ENCODE measurements at places on chromosomes 5 and 9. TPM values are rescaled to one million over a fixed set of nuclear protein-coding genes. Genes with fewer than 3 reads are reported as not detected.

GRCh38 chr5:154455585-154455984 is 9.8 kb downstream of the SAP30L start:
- no peak for DNase-seq

PDE4D gene
- 126 TPM for total RNA-seq

GRCh38 chr5:118722122-118723020 is 266.0 kb downstream of the DTWD2 start:
- no peak for DNase-seq

- no peak for DNase-seq
Measured at GRCh38 chr9:97570899-97571298, 62.3 kb downstream of the TSTD2 start.

DNA sequence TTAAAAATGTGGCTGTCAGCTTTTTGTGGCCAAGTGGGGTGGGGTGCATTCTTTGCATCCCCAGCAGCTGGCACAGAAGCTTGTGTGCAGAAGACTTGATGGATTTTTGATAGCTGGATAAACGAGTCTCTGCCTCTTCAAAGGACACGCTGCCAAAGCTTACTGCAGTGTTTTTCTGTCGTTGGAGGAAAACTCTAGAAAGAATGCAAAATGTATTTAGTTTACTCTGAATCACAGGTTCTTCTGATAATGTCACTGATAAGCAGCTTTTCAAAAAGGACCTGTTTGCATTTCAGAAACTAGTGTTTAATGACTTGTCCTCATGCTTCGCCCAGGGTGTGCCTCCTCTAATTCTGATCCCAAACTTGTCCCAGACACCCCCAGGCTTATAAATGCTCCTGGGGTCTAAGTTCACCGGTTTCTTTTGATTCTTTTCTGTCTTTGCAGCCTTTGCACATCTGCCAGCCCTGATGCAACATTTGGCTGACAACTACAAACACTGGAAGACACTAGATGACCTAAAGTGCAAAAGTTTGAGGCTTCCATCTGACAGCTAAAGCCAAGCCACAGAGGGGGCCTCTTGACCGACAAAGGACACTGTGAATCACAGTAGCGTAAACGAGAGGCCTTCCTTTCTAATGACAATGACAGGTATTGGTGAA is 66.0 kb downstream of the WDR41 start:
- DNase-seq, result no peak

DNA sequence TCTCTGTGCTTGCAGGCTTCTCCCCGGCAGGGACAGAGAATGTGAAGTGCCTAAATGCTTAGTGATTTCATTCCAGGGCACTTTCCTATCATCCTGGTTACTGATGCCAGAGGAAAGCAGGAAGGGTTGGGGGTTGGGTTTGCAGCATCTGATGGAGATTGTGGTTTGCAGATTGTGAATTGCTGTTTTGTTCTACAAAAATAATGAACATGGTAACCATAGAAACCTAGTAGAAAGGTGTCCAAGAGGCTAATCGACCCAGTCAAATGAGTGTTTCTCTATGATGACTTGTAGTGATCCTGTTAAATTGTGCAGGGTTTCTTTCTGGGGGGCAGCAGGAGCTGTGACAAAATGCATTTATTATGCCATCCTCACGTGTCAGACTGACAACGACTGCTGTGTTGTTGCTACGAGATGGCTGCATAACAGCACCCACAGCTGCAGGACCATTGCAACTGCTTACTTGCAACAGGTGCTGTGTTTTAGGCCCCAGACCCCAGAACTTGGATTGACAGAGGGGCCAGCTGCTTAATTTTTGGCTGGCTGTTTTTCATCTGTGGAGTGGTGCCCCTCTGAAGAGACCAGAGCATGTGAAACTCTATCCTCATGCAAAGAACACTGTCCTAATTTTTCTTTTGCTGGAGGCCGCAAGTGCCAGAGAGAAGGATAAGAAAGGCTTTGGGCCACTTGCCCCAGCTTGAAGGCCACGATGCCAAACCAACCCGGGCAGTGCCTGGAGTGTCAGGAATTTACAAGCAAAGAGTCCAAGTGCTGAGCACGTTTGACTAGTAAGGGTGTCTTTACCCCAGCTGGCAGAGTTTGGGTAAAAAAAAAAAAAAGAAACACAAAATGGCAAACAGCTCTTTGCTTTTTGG is 397.8 kb downstream of the GADD45G start:
- no peak for DNase-seq

SPAG8 gene
- 2.2 TPM for total RNA-seq

SVEP1 gene
- not detected for total RNA-seq

DNA sequence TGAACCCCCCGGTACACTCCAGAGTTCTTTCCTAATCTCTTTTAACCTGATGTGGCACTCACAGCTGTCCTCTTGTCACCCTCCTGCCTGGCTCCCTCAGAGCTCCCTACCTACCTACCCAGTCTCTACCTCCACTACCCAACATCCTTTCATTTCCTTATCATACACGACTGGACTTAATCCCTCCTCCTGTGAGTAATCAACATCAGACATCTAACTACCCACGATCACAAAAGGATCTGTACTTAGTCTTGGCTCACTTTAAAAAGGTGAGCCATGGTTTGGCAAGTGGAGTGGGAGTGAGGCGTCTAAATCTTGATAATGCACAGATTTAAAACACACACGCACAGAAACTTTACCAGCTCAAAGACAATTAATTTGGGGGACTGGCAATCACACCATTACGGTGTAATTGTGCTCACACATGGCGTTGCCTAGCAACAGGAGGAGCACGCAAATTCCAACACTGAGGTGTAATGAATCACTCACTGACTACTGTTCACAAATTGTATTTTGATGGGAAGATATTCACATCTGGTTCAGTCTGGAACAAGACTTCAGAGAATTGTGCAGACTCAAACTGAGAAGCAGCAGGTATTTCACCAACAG is 235.9 kb downstream of the EPB41L4A start:
- DNase-seq, result no peak

- no peak for DNase-seq
Measured at GRCh38 chr9:36603006-36603405, 30.3 kb downstream of the MELK start.

PCDHB13 gene
- not detected for total RNA-seq

DNA sequence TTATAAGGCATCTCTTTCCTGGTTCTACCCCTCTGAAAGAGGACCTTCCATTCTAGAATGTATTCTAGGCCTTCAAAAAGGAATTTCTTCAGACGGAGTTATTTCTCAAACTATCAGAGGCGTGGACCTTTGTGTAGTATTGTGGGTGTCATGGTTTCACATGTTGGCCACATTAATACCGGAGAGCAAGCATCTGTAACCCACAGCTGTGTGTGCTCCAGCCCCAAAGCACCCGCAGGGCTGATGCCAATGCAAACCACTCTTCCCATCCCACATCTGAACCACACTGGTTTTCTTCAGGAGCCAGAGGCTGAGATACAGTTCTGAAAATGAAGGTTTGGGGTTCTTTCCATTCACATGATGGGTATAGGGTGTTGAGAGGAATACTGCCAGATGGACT is 127.1 kb downstream of the BNC2 start:
- DNase-seq, result no peak

KCNV2 gene
- not detected for total RNA-seq

DNA sequence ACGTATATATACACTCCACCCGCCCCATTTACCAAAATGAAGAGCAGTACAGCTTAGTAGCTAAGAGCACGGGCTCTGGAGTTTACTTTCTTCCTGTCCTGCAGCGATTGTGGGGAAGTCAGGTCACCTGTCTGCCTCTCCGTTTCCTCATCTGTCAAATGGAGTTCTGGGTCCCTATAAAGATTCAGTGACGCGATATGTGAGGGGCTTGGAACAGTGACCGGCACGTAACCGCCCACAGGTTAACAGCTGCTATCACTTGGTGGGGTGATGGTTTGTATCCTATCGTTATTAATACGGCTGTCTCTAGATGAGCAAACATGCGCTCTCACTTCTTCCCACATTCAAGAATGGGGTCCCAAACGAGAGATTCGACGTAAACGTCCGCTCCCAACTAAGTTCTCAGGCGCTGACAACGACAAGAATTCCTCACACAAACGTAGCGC is 426 bp downstream of the FAM114A2 start:
- DNase-seq, result peak; percentile 44

PIK3R1 gene
- 86.4 TPM for total RNA-seq

FOXD4L3 gene
- total RNA-seq, result not detected

DNA sequence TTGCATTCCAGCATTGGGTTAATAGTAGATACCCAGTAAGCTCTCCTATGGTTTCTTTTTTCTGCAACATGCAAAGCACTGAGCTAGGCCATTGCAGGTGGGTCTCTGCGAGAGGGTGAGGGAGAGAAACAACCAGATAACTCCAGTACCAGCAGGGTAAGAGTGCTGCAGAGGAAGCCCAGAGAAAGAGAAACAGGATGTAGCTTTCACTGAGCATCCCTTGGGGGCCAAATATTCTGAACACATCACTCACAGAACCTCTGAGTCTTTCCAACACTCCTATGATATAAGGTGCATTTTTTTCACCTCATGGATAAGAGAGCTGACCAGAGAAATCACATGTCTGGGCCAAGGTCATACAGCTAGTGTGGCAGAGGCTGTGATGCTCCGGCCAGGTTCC is 76.7 kb downstream of the TRIM32 start:
- no peak for DNase-seq

DNA sequence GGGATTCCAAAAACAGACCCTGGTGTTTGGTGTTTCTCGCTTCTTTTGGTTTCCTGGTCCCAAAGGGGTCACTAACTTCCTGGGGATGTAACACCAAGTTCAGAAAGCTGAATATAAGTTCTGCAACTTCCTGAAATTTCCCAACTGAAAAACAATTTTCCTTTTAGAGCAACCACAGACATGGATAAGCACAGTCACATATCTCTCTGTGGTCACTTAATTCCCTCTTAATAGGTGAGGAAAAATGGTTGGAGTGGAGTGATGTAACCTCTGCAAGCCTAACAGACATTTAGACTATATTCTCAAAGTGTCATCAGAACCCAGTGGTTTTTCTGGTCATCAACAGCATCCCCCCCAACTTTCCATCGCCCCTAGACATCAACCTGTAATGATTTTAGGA is 135.3 kb downstream of the PRELID2 start:
- DNase-seq, result no peak

FAM163B gene
- not detected for total RNA-seq

GRCh38 chr5:83488271-83488670 is 16.7 kb downstream of the VCAN start:
- no peak for DNase-seq

- no peak for DNase-seq
Measured at GRCh38 chr5:84623019-84623418, 238.3 kb upstream of the EDIL3 start.

DNA sequence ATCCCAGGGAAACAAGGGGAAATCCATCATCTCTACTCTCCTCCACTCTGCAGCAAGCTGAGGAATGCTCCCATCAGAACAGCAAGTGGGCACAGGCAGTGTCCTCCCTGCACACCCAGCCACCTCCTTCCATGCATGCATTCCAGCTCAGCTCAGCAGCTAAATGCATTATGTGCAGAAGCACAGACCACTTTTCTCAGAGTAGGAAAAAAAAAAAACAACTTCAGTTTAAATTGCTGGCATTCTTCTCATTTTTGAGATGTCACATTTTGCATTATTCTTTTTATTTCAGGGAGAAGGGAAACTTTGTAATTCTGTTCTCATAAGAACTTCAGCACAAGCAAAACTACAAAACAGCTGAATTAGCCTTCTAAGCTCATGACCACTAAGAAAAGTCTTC is 312.2 kb downstream of the SEMA5A start:
- no peak for DNase-seq

OBP2B gene
- total RNA-seq, result not detected

GRCh38 chr9:95991326-95991725 is 115.8 kb downstream of the ERCC6L2 start:
- no peak for DNase-seq

DNA sequence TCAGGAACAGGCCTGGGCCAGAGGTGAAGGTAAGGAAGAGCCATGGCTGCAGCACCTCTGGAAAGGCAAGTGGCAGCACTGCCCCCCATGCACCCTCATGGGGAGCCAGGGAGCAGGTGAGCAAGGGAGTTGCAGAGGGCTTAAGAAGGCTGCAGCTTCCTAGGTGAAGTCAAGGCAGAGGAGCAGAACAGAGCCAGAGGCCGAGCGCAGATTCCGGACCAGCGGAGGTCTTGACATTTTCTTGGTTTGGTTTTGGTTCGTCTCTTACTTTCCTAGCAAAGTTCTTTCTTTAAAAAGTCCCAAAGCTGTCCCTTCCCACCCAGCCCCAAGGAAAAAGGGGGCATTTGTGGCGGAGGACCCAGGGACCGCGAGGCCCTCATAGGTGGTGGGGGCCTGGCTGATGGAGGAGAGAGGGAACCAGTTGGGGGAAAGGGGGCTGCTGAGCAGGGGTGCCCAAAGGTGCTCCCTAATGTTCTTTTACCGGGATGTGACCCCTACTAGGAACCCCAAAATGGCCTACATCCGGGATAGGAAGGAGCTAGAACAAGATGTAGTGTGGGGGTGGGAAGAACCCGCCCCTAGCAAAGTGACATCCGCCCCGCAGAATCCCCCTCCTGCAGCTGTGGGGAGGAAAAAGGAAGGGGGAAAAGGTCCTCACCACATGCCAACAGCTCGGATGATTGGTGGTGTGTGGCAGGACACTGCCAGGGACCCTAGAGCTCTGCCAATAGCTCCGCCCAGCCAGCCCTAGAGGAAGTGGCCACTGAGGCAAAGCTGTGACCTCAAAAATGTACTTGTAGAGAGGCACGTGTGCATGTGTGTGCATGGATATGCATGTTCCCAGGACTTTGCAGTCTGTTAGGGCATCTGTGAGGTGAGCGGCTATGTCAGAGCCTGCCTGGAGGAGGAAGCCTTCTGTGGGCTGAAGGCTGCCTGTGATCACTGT is 914 bp upstream of the CD72 start:
- DNase-seq, result peak; percentile 72

DNA sequence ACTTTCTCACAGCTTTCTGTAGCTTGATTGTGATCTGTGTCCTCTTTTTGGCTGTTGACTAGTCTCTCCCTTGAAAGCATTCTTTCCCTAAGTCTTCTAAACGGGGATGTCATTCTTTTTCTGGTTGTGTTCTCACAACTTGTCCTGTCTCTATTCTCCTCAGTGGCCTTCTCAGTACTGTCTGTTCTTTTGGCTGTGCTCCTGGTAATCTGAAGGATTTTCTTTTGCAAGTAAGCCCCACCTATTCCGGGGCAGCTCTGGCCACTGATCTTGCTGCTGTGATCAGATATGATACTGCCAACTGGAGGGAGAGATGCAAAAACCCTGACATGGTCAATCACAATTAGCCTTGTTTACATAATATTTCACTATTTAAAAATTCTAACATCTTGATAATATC is 172.2 kb downstream of the CDC42SE2 start:
- DNase-seq, result no peak

DNA sequence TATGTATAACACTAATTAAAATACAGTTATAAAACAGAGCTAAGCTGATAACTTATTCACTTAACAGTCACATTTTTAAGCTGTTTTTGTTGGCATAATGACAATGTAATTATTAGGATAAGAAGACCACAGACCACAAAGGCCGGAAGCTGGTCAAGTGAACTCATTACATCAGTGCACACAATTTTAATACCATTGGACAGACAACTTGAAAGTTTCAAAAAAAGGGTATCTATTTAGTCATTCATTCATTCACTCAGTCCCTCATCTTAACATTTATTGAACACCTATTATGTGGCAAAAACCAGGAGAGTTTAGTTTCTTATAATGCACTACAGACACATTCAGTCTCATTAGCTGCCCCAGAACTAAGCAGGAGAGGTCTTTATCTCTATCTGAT is 11.6 kb downstream of the ERP44 start:
- peak; percentile 32 for DNase-seq

Data from activated CD4-positive, alpha-beta memory T cell treated with anti-CD3 and anti-CD28 coated beads, Interleukin-2, amount 10 ng/mL, durations not matched to agents 7 days and 5 days (primary cell).